ENCODE measurements at places on chromosomes 7 and 10. TPM values are rescaled to one million over a fixed set of nuclear protein-coding genes. Genes with fewer than 3 reads are reported as not detected.

GRCh38 chr10:102085336-102085735, 20.2 kb downstream of the HPS6 start:
- DNase-seq: no peak

CROT gene
- 13.0 TPM for total RNA-seq

GRCh38 chr10:81848514-81848913, 26.5 kb upstream of the NRG3 start:
- no peak for DNase-seq

GRCh38 chr7:75033064-75033463, 40.5 kb downstream of the RCC1L start:
- DNase-seq: no peak

GTF2IRD1 gene
- total RNA-seq: 23.8 TPM

IFIT1 gene
- 111 TPM for total RNA-seq

NEUROG3 gene
- not detected for total RNA-seq

DNA sequence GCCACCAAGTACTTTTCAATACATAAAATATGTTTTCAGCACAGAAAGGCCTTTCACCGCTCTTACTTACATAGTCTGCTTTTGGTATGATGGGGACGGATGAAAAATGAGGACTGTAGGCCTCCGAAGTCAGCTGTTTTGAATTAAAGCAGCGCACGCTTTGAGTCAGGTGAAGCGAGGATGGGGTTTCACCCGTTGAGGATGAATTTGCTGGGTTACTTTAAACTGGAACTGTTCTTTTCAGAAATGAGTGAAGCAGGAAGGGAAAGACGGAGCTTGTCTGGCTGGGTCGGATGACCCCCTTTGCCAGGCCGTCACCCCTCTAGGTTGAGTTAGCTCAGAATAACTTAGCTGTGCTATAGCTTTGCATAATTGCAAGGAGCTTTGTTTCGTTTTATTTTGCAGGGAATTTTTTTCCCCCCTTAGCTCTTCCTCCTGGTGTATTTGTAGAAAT, 40.0 kb downstream of the CUX1 start:
- DNase-seq: no peak

DNA sequence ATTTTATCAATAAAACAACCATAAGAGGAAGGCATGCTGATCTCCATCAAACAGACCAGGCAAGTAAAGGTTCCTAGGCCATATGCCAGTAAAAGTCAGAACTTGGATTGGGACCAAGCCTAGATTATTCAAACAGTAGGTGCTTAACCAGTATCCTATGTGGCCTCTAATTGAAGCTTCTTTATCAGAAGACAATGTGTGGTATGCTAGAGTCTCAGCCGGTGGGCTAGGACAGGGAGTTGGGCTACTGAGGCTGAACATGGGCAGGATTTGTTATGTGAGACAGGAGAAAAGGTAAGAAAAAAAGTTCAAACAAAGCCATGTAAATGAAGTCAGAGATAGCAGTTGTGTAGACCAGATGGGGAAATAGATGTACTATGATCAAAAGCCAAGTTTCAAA, 413.7 kb upstream of the GHITM start:
- DNase-seq: no peak

SLC18A2 gene
- total RNA-seq: not detected

DNA sequence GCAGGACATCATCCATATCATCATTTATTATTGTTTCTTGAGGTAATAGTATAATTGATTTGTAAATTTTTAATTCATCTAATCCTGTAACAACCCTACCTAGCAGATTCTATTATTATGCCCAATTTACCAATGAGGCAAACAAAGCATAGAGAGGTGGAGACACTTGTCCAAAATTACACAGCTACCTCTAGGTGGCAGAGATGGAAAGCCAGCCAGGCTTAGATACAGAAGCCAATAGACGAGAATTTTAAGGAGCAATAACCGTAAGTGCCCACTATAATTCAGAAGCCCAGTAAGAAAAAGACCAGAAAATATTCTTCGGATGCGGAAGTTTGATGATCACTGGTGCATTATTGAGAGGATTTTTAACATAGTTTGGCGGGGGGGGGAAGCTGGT, 54.0 kb downstream of the ANK3 start:
- peak; percentile 5 for DNase-seq

C10orf143 gene
- 1.1 TPM for total RNA-seq

- no peak for DNase-seq
Observed at GRCh38 chr7:155189590-155189989, 108.1 kb upstream of the INSIG1 start.

GLRX3 gene
- 172 TPM for total RNA-seq

- no peak for DNase-seq
Observed at GRCh38 chr7:985915-986741, 3.1 kb downstream of the CYP2W1 start.
